Effector memory CD4-positive, alpha-beta T cell (primary cell): ENCODE measurements at places on chromosomes 5 and 9.

GRCh38 chr9:18111146-18111545, 362.8 kb upstream of the ADAMTSL1 start:
- DNase-seq, result no peak
- H3K36me3 ChIP-seq, result no peaks in the 10 kb centered on the region
- H3K27me3 ChIP-seq, result no peaks in the 10 kb centered on the region
- H3K27ac ChIP-seq, result no peak overlapping the region
- H3K4me1 ChIP-seq, result no peaks in the 10 kb centered on the region
- H3K4me3 ChIP-seq, result no peak overlapping the region

- H3K36me3 ChIP-seq, result no peaks in the 10 kb centered on the region
- no peaks in the 10 kb centered on the region for H3K27me3 ChIP-seq
- H3K27ac ChIP-seq, result no peak overlapping the region
- no peaks in the 10 kb centered on the region for H3K4me1 ChIP-seq
- no peak for DNase-seq
Measured at GRCh38 chr9:75238311-75238976, 150.1 kb downstream of the OSTF1 start.

DNA sequence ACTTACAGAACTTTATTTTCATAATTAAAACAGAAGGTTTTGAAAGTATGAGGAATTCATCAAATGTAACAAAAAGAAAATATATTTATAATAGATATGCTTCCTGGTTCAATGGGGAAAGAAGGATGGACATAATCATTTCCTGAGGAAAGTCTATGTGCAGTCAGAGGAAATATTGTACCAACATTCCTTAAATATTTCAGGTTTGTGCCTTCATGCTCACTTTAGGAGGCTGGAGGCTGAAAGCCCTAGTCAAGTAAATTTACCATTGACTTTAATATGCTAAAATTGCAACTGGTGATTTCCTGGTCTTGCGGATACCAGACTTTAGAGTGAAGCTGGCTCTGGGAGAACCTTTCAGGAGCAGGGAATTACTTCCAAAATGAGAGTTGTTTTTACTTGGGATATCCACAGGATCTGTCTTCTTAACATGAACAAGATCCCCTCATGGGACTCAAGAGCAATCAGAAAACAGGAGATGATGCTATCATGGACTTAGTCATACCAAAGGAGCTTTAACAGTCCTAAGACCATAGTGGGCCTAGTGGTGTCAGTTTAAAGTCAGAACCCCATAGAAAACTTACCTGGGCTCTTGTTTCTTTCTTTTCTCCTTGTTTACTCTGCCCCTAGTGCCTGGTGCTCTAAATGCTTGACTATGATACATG, 762.8 kb upstream of the GRAMD2B start:
- H3K4me1 ChIP-seq, result no peaks in the 10 kb centered on the region
- H3K4me3 ChIP-seq, result no peak overlapping the region
- H3K36me3 ChIP-seq, result no peaks in the 10 kb centered on the region
- no peaks in the 10 kb centered on the region for H3K27me3 ChIP-seq

- H3K27ac ChIP-seq, result no peak overlapping the region
- peaks cover 5% of the 10 kb centered on the region for H3K4me1 ChIP-seq
Measured at GRCh38 chr9:117827456-117827855, 123.3 kb downstream of the TLR4 start.

DNA sequence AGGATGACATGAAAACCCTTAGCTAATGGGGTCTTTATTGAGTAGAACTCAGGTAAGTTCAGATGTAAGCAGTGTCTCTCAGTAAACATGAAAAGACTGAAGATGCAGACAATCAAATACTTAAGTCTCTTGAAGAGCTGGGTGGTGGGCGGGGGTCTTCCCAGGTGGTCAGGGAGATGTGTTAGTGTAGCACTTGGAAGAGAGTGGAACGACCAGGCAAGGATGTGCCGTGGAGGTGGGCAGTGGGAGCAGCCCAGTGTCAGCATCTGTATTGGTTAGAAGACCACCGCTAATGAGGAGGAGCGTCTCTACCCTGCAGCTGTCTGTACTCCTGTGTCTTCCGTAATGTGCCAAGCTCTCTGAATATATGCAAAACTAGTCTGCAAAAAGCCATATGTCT, 4.4 kb downstream of the S1PR3 start:
- no peak overlapping the region for H3K27ac ChIP-seq
- H3K27me3 ChIP-seq, result peaks cover 8% of the 10 kb centered on the region
- no peak for DNase-seq
- H3K4me3 ChIP-seq, result no peak overlapping the region
- peaks cover 3% of the 10 kb centered on the region for H3K4me1 ChIP-seq

- no peak for DNase-seq
- no peaks in the 10 kb centered on the region for H3K27me3 ChIP-seq
- H3K4me1 ChIP-seq, result peaks cover 16% of the 10 kb centered on the region
- H3K4me3 ChIP-seq, result no peak overlapping the region
Measured at GRCh38 chr5:134878403-134878802, 4.2 kb downstream of the TXNDC15 start.

GRCh38 chr9:137372693-137373610, 50.0 kb downstream of the EXD3 start:
- no peak for DNase-seq
- no peak overlapping the region for H3K27ac ChIP-seq
- H3K4me3 ChIP-seq, result no peak overlapping the region
- no peaks in the 10 kb centered on the region for H3K4me1 ChIP-seq

DNA sequence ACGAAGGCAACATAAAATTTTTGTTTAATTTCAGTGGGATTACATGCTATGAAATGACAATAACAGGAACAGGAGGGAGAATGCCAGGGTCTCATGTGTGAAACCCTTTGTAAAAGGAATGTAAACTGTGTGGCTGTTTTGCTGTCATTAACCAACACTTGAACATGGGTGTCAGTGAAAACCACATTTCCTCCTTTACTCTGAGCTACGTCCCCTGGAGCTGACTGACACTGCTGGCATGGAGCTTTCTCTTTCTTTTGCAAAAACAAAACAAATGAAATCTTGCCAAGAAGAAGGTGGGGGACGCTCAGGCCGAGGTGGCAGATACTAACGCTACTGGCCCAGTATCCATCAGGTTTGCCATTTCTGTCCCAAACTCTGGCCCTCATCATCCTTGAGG, 121.4 kb downstream of the DMRT2 start:
- no peak for DNase-seq
- H3K27me3 ChIP-seq, result no peaks in the 10 kb centered on the region
- H3K4me1 ChIP-seq, result no peaks in the 10 kb centered on the region
- H3K36me3 ChIP-seq, result no peaks in the 10 kb centered on the region
- H3K27ac ChIP-seq, result no peak overlapping the region
- H3K4me3 ChIP-seq, result no peak overlapping the region

DNA sequence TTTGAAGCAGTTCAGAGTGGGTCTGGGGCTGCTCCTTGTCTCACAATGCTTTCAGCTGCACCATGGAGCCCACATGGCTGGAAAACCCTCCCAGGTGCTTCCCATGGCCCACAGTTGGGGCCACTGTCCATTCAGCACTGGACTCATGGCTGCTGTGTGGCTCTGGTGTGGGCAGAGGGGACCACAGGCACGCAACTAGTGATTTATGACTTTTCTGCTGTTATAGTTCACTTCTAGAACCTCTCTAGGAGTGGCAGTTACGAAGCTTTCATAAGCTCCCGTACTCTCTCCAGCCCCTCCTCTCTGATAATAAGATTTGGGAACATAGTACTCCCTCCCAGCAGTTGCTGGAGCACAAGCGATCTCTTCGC, 29.0 kb downstream of the GLRA1 start:
- no peaks in the 10 kb centered on the region for H3K27me3 ChIP-seq
- H3K4me3 ChIP-seq, result no peak overlapping the region
- H3K36me3 ChIP-seq, result no peaks in the 10 kb centered on the region
- H3K4me1 ChIP-seq, result no peaks in the 10 kb centered on the region
- DNase-seq, result no peak

DNA sequence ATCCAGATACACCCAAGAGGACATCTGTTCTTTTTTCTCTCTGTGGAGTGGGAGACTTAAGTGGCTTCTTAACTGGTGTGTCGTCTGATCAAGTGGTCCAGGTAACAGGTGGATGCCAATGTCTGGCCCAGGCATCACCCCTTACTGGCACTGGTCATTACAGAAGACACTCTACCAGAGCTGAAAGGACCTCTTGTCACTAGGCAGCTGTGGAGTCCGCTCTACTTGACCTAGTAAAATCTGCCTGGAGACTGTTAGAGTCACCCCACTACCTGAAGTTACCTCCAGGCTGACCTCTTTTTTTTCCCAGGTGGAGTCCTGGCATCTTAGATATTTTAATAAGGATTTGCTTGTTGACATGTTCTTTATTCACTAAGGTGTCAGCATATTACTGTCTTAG, 22.5 kb downstream of the FXN start:
- no peak overlapping the region for H3K4me3 ChIP-seq
- no peak for DNase-seq
- H3K27me3 ChIP-seq, result no peaks in the 10 kb centered on the region
- H3K36me3 ChIP-seq, result peaks cover 9% of the 10 kb centered on the region
- H3K27ac ChIP-seq, result no peak overlapping the region
- no peaks in the 10 kb centered on the region for H3K4me1 ChIP-seq

- H3K4me1 ChIP-seq, result no peaks in the 10 kb centered on the region
- no peak overlapping the region for H3K27ac ChIP-seq
- no peak for DNase-seq
Measured at GRCh38 chr9:95608341-95608740, 91.6 kb upstream of the PTCH1 start.

DNA sequence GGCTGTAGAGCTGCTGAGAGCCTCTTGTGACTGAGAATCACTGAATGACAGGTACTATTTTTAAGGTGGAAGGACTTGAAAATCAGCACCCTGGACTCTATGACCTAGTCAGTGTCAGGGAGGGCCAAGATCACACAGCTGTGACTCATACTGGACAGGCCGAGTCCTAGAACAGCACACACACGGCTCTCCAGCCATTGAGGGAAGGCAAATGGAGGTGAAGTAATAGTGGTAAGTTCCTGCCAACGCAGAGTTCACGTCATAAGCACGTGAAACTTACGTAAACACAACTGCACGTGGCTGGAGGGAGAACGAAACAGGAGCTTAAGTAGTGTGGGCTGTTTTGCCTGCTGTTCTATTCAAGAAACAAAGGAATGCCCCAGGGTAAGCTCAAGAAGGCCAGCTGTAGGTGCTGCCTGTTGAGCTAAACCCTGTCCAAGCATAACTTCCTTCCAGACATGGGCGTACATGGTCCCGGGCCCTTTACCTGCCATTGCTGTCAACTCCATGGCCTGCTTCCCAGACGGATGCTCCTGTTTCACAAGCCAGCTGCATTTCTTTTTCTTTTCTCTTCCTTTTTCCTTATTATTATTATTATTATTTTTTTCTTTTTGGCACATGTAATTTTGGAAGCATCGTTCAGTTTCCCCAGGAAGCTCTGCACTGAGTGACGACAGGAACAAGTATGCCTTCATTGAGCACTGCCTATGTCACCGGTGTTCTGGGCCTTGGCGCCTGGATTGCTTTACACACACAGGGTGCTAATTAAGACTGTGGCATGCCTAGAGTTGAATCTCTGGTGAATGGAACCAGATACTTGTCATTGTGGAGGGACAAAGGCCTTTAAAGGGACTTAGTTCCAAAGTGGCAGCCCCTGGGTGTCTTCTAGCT, 10.2 kb upstream of the LCP2 start:
- no peak overlapping the region for H3K4me3 ChIP-seq
- no peaks in the 10 kb centered on the region for H3K36me3 ChIP-seq
- no peak for DNase-seq

GRCh38 chr5:55472642-55473041, 62.1 kb downstream of the PLPP1 start:
- H3K27me3 ChIP-seq, result no peaks in the 10 kb centered on the region
- H3K4me1 ChIP-seq, result no peaks in the 10 kb centered on the region
- H3K36me3 ChIP-seq, result no peaks in the 10 kb centered on the region
- H3K27ac ChIP-seq, result no peak overlapping the region

GRCh38 chr5:28014779-28015178, 976.4 kb upstream of the CDH9 start:
- H3K27ac ChIP-seq, result no peak overlapping the region
- H3K36me3 ChIP-seq, result no peaks in the 10 kb centered on the region
- no peaks in the 10 kb centered on the region for H3K4me1 ChIP-seq
- DNase-seq, result no peak

DNA sequence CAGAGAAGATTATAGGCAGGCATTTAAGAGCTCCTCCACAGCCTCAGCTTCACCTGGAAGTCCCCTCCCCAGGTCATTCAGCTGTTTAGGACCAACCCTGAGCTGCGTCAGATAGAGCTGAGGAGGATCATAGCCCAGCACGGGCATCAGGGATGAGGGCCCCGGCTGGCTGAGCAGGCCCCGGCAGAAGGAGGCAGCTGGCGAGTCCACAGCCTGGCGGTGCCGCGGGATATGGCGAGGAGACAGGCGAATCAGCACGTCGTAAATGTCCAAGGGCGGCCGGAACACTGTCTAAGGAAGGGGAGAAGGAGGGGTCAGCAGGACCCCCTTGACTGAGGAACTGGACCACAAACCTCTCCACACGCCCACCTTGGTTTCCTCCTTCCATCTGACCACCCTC, 10.6 kb downstream of the NOL6 start:
- no peaks in the 10 kb centered on the region for H3K27me3 ChIP-seq
- H3K27ac ChIP-seq, result no peak overlapping the region
- peaks cover 72% of the 10 kb centered on the region for H3K36me3 ChIP-seq
- H3K4me1 ChIP-seq, result peaks cover 18% of the 10 kb centered on the region

DNA sequence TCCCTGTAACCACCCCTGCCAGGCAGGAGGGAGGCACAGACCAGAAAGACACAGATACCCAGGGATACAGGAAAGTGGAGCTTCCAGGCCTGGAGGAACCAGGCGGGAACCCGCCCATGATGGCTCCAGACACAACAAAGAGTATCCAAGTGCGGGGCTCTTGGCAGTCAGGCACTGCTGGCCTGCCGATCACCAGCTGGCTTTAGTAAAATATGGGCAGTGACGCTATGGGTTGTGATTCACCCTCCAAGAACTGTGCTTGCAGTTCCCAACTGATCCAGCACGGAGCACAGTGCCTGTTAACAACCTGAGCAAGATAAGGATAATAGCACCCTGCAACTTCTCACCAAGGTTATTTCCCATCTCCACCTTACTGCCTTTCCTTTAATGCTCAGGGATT, 463.3 kb downstream of the IRX1 start:
- H3K4me1 ChIP-seq, result no peaks in the 10 kb centered on the region
- DNase-seq, result no peak
- no peaks in the 10 kb centered on the region for H3K36me3 ChIP-seq
- H3K27ac ChIP-seq, result no peak overlapping the region
- no peak overlapping the region for H3K4me3 ChIP-seq

- DNase-seq, result no peak
- H3K36me3 ChIP-seq, result peaks cover 58% of the 10 kb centered on the region
- H3K4me3 ChIP-seq, result no peak overlapping the region
- H3K4me1 ChIP-seq, result no peaks in the 10 kb centered on the region
- H3K27ac ChIP-seq, result no peak overlapping the region
Measured at GRCh38 chr5:137938751-137939143, 49.5 kb downstream of the PKD2L2 start.

- H3K36me3 ChIP-seq, result no peaks in the 10 kb centered on the region
- H3K4me1 ChIP-seq, result no peaks in the 10 kb centered on the region
- H3K27me3 ChIP-seq, result no peaks in the 10 kb centered on the region
- DNase-seq, result no peak
- no peak overlapping the region for H3K27ac ChIP-seq
- H3K4me3 ChIP-seq, result no peak overlapping the region
Measured at GRCh38 chr5:71974622-71975021, 132.7 kb upstream of the MAP1B start.

- H3K27me3 ChIP-seq, result peaks cover 12% of the 10 kb centered on the region
- no peak within 1 kb of the TSS for H3K27ac ChIP-seq
Measured at GRCh38 chr5:141343242-141343952, at the start of gene PCDHGA3. TSS of gene PCDHGA3 (plus strand) at chr5:141343829. CDS start at chr5:141344034, 205 bp downstream.
